ENCODE measurements at places on chromosomes 2 and 18.

- DNase-seq: peak; percentile 33
These were observed 21.6 kb downstream of the PMAIP1 start for GRCh38 chr18:59921384-59921891.

- DNase-seq: no peak
These were observed 7.6 kb upstream of the ONECUT2 start for GRCh38 chr18:57427429-57428201.

DNA sequence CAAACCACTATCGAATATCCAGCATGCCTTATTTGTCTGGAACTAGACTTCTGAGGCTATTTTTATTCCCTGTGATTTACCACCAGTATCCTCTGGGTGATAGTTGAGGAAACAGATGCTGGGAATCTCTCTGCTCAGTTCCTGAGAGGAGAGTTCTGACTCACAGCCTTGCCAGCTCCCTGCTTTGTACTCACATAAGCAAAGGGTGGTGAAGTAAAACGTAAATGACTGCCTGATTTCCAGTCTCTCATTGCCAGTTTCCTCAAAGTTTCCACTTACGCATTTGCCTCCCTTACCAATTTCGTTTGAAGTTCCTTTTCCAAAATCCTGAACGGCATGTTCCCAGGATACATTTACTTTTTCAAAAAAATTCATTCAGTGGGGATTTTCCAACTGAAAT lies 69.2 kb upstream of the HNRNPA3 start:
- DNase-seq: no peak

DNA sequence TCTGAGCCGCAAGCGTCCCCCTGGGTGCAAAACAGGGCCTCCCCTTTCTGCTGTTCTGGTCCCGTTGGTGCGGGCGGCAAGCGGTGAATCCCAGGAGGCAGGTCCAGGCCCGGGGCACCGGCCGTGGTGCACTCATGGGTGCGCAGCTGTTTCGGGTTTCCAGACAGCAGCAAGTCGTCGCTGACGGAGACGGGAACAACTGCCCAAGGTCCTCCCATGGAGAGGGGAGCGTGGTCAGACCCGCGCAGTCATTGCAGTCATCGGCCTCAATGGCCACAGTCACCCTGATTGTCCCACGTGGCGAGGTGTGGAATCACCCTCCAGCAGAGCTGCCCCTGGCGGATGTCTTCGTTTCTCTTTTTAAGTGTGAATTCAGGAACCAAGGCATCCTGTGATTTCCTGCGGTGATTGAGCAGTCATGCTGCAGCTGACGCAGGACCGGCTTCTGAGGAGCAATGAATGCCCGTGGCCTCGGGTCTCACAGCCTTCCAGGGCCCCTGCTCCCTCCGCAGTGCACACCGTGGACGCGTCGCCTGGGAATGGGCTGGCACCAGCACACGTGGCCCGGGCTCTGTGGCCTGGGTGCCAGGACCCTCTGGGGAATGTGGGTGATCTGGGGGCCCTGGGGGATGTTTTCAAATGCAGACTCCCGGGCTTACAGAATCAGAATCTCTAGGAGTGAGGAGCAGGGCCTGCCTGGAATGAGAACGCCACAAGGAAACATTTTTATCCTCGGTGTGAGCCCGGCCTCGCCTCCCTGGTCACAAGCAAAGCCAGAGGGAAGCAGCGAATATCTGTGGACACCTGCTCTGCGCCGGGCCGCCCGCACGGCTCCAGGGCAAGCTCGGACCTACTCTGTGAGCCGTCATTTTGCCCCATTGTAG lies 244.2 kb upstream of the SALL3 start:
- DNase-seq: no peak

DNA sequence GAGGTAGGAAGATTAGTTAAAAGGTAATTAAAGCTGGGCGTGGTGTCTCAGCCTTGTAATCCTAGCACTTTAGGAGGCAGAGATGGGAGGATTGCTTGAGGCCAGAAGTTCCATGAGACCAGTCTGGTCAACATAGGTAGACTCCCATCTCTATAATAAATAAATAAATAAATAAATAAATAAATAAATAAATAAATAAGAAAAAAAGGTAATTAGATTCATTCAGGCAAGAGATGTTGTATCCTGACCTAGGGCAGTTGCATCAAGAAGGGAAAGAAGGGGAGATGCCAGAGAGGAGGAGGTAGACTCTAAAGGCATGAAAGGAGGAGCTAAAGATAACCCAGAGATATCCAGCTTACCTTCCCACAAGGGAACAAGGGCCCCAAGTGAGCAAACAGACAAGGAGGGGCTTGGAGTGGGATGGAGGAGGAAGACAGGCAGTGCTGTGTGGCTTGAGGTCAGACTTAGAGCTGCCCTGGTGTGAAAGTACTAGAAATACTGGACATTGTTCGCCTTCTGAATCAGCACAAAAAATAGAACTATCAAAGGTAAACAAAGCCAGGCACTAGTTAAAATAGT lies 7.4 kb upstream of the RAB1A start:
- no peak for DNase-seq

GRCh38 chr2:219207884-219208740 lies 1.5 kb downstream of the ZFAND2B start:
- DNase-seq: no peak

- DNase-seq: no peak
These were observed 2.3 kb upstream of the TMEM150A start for GRCh38 chr2:85604568-85605339.

Measured in activated naive CD4-positive, alpha-beta T cell treated with Interleukin-2 at 50 U/mL for 16 hours (primary cell).